ENCODE measurements at places on chromosomes 11 and 22.

GRCh38 chr11:44550123-44550522 lies 15.3 kb upstream of the CD82 start:
- DNase-seq: no peak

GRCh38 chr11:61910187-61911127 lies 6.9 kb downstream of the RAB3IL1 start:
- DNase-seq: no peak

- no peak for DNase-seq
Observed at GRCh38 chr11:29623144-29623722, 393.6 kb downstream of the KCNA4 start.

- DNase-seq: no peak
Observed at GRCh38 chr11:73968356-73968966, 14.2 kb downstream of the UCP2 start.

DNA sequence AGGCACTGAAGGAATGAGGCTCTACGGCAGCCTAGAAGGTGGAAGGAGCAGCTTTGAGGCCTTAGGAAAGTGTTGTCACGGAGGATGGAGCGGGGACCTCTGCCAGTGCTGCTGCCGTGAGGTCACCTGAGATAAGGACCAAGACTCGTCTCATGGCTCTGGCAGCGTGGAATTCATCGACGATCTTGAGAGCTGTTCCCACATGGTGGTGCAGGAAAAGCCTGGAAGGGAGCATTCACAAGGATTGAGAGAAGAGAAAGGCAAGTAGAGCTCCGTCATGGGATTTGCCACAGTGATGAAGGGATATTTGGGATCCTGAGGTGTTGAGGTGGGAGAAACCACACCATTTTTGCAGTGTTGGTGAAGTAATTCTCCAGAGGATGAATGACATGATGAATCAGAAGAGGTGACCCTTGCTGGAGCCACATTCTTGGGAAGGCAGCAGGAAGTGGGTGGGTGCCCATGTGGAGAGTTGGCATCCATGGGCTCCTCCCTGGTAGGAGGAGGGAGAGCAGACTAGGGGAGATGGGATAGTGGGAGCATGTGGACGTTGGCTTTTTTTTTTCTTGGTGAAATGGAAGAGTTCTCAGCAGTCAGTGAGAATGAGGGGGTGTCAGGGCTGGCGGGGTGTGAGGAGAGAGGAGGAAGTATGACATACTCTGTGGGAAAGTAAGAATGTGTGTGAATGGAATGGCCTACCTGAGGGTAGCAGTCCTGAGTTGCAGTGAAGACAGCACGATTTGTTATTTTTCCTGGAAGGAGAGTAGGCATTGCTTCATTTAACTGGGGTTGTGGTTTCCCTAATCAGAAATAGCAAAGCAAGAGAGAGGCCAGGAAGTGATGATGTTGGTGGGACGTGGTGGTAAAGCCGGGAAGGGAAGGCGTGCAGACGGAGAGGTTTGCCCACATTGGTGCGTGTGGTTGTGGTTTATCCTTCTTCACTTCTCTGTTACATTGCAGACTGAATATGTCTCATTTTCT lies 11.1 kb downstream of the PPP6R3 start:
- DNase-seq: no peak

DNA sequence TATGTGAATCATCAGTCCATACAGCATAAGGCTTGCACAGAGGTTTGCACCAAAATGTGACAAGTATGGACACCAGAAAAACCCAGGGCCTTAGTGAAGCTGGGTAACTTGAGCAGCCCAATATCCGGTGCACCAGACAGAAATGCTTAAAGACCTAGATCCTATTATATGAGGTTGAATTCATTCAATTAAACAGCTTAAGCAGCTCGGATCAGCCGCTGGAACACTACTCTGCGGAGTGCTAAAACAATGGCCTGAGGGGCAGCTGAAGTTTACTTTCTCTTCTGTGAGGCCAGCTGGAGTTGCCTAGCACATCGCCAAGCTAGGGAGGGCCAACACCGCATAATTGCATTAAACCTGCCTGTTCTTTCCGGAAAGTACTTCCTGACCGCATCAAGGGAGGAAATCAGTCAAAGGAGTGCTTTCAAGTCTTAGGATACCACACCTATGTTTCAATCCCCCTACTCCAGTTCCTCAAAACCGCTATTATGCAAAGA lies 17.0 kb upstream of the FAM181B start:
- no peak for DNase-seq

GRCh38 chr22:28977060-28977459 lies 84.6 kb downstream of the C22orf31 start:
- DNase-seq: no peak

Data from stimulated activated CD4-positive, alpha-beta T cell treated with anti-CD3 and anti-CD28 coated beads, Interleukin-1b, Interleukin-23, amount 100 ng/mL, for 24 hours (primary cell).